ENCODE measurements at places on chromosomes 6 and 20.

GRCh38 chr6:129448965-129449364, 261.0 kb downstream of the ARHGAP18 start:
- DNase-seq: no peak

GRCh38 chr6:169141671-169142537, 111.7 kb downstream of the THBS2 start:
- DNase-seq: peak; percentile 2

- no peak for DNase-seq
Measured at GRCh38 chr20:57321142-57321541, 8.5 kb upstream of the SPO11 start.

- DNase-seq: no peak
Measured at GRCh38 chr6:50819466-50819903, 814 bp downstream of the TFAP2B start.

DNA sequence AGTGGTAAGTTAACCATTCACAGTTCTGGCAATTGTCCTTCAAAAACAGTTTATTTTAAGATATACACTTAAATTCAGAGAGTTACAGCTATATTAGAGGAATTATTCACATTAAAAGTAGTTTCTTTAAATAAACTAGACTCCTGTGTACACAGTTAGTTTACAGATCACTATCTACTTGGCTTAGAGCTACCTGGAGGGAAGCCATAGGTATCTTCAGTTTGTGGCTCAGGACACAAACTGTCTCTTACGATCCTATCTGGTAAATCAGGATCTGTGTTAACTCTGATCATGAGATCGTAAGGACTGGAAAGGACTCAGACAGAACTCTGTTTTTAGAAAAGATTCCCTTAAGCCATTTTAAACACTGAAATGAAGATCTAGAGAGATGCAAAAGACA, 160.9 kb downstream of the REV3L start:
- DNase-seq: no peak

GRCh38 chr6:84615113-84615850, 149.1 kb downstream of the TBX18 start:
- DNase-seq: no peak

DNA sequence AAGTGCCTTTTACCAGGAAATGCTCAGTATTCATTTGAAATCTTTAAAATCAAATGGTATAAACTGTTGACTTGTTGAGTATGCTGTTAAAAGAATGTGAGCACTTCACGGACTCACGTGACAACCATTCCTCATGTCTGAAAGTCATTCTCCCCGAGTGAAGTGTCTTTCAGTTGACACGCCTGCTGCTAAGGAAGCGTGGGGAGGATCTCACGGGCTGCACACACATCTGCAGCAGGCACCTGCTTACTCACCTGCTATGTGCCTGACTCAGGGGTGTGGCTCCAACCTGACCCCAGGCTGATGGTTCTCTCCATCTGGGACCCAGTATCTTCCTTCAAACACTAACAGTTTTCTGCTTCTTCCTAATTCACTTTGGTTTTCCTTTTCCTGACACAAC, 32.7 kb downstream of the WDR27 start:
- no peak for DNase-seq

GRCh38 chr6:143139239-143139784, 78.6 kb downstream of the AIG1 start:
- peak; percentile 38 for DNase-seq

- DNase-seq: no peak
Measured at GRCh38 chr20:47985092-47985850, 200.0 kb upstream of the SULF2 start.

DNA sequence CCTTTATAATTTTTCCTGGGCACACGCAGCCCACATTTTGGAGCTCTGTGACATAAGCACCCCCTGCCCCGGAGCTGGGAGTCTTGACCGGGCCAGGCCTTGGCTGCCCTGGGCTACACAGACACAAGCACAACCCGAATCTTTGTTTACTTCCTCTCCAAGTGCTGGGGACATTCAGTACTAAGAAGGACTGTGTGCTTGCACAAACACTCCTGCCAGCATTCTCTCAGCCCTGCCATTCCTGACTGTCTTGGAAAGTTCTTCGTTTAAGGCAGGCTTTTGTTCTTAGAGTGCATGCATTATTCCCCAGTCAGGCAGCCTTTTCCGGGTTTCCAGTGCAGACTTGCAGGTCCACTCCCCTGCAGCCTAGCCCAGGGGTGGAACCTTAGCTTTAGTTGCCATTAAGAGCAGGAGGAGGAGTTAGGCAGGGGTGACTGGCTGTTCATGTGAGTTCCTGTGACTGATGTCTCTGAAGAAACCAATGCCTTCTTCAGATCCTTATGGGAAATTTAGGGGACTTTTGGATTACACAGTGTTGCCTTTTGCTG, 28.6 kb downstream of the FOXO3 start:
- peak; percentile 61 for DNase-seq

- DNase-seq: no peak
Measured at GRCh38 chr6:140542863-140543262, 1168.4 kb upstream of the CITED2 start.

GRCh38 chr6:29743025-29743424, 19.8 kb downstream of the HLA-F start:
- DNase-seq: no peak

DNA sequence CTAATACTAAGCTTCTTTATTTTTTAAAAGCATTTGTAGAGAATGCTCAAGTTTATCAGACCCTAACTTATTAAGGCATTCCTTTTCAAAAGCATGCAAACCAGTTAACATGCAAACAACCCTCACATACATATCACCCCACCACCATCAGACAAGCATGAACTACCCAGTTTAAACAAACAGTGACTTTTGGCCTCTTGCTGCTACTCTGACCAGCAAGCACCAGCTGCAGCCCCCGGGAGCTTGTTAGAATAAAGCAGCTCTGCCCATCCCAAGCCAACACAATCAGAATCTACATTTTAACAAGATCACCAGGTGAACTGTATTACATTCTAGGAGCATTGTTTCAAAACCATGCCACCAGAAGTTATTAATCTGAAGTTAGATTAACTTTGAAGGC, 5.9 kb upstream of the NUP153 start:
- no peak for DNase-seq

- DNase-seq: no peak
Measured at GRCh38 chr6:10655508-10656055, 38.8 kb downstream of the C6orf52 start.

DNA sequence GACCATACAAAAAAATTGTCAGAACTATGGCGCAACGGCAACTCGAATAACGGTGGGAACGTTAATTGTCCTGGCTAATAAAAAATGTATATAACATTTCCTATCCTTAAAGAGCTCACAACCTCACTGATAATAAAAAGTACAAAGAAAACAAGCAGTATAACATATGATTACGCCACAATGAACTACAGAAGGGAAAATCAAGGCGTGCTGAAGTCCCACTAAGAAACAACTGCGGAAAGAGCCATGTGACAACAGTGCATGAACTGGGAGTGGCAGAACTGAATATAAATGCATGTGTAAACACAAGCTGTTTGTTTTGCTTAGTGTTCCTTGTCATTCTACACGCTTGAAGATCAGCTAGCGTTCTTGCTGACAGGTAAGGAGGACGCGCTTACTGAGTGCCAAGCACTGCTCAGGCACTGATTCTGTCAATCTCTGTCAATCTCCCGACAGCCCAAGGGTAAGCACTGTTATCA, 466 bp upstream of the PSMB1 start:
- peak; percentile 30 for DNase-seq

- DNase-seq: no peak
Measured at GRCh38 chr6:164753517-164753916, 555.9 kb downstream of the C6orf118 start.

DNA sequence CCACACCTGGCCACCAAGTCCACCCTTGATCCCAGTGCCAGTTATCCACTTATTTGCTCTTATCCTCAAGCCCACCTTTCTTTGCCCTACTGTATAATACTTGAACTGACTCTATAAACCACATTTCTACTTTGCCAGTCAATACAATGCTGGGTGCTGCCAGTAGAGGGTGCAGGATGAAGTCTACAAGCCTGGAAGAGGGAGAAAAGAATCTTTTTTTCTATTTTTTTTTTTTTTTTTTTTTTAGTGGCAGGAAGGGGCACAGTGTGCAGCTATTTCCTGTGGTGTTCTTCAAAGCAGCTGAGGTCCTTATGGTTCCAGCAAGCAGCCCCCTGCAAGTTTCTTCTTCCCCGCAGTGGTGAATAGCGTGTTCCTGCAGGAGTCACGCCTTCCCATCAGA, 22.2 kb upstream of the GABRR1 start:
- DNase-seq: no peak

DNA sequence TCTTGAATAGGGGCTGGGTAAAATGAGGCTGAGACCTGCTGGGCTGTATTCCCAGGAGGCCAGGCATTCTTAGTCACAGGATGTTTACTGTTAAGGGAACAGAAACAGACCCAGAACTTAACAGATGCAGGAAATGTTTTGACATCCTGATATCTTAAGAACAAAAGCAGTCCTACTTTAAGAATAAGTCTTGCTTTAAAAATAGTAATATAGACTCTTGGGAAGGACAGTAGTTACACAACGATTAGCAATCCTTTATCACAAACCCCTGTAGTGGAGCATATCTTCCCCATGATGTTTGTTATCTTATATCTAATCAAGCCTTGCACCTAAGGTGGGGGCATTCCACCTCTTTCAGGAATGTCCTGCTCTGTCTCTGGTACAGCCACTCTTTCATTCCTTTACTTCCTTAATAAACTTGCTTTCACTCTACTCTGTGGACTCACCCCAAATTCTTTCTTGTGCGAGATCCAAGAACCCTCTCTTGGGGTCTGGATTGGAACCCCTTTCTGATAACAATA, 493.7 kb upstream of the SULF2 start:
- DNase-seq: no peak

DNA sequence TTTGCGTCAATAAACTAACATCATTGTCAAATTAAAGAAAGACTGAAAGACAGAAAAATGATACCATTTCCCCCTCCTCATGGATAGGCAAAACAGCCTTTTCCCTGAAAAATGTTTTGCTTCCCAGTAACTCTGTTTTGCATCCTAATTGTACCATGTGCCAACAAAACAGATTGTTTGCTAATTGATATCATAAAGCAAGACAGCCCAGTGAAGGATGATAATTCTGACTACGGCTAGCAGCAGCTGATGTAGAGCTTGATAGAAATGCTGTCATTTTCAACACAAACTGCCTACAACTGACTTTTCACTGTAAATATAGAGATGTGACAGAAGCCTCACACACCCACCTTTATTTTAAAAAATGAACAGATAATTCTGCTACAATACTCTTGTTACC, 1061.6 kb downstream of the HACE1 start:
- no peak for DNase-seq

GRCh38 chr20:61205769-61206168, 46.3 kb upstream of the CDH4 start:
- DNase-seq: no peak

DNA sequence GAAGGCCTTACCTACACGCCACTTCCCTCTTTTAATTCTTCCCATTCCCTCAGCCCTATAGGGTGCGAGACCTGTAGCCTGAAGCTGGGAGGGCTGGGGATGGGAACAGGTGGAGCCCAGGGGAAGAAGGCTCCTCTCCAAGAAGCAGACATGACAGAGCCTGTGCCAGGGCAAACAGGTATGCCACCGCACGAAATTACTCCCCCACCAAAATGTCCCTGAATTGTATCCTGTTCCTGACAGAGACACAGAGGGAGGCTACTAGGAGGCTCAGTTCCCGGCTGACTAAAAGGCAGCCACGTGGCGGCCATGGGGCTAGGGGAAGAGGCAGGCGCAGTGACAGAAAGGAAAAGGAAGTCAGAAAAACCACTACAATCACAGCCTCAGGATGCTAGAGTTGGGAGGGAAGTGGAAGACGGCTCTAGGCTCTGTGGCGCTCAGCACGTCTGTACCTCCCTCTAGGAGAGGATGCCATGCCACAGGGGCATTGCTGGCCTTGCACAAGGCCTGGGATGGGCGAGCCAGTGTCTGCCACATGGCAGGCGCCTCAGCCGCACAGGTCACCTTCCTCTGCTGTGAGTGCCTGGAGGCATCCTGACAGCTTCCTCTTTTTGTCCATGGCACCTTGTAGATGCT, 27.7 kb downstream of the TFEB start:
- DNase-seq: no peak

DNA sequence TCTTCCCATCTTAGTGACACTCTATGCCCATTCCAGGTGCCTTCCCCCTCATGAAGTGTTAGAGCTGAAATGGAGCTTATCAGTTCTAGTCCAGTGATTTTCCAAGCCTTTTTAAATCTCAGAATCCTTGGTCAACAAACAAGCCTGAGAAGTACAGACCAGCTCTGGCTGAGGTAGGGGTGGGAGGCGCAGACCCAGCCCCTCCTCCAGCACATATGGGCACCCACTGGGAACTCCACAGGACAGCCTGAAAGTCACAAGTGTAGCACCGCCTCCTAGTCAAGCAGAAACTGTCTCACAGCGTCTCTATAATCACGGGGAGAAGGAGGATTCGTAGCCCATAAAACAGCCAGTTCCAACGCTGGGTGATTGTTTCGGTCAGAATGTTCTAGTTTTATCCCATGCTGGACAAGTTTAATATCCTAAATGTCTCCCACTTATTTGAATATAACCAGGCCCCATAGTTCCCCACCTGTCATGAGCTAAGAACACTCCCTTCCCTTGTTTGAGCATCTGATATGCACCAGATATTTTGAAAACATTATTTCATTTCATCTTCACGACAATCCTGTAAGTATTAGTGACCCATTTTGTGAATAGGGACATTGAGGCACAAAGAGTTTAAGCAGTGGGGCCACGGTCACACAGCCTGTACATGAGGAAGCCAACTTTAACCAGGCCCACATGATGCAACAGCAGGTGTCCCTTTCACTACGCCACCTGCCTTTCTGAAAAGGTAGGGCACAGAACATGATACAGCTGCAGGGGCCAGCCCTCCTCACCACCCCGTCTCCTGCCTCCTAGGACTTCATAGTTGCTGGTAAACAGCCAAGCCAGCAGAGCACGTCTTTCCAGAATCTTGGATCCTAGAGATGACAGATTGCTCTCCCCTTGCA, 40.1 kb downstream of the TRAF3IP2 start:
- DNase-seq: no peak

DNA sequence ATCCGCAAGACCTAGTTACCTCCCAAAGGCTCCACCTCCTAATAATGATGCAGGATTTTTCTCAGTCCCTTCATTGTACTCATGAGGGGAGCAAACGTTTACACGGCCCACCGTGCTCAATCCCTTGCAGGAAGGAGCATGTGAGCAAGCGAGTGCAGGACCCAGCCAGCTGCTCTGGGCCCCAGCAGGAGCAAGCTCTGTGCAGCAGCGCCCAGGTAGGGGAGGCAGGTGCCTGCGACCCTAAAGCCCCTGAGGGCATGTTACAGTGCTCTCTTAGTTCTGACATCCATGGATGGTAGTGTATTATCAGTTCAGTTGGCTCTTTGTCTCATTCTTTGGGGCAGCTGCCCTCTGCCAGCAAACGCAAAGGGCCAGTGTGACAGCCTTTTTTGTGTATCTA, 143.4 kb downstream of the TBXT start:
- DNase-seq: no peak

DNA sequence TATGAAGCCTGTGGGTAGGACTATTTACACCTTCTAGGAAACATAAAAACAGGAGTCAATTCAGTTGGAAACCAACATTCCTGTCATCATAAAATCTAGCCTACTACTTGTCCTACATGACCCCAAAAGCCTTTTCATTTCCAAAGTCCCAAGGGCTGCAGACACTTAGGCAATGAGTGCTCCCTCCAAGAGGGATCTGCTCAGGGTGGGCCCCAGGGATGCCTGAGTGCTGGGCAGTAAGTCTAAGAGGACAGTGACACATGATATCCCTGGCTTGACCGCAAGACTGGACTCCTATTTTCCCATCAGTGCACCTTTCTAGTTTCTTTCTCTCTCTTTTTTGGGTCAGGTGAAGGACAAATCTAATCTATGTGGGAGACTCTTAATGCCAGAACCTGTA, 1101.3 kb downstream of the GRIK2 start:
- DNase-seq: no peak
